Metanephros (tissue), 2 donors: ENCODE measurements at places on chromosomes 1 and 21. TPM values are rescaled to one million over a fixed set of nuclear protein-coding genes. Genes with fewer than 3 reads are reported as not detected.

Gene KCNT2
- total RNA-seq = 16.3 TPM

Gene LCE1A
- total RNA-seq = not detected

Gene GJA8
- total RNA-seq = 0.64 TPM

Gene SLC22A15
- 8.5 TPM for total RNA-seq

Gene PTPN7
- total RNA-seq = 3.0 TPM

Gene FAM76A
- 15.3 TPM for total RNA-seq

Gene TMEM183A
- total RNA-seq = 61.5 TPM

Gene ZBTB7B
- total RNA-seq = 18.6 TPM

Gene CD1B
- not detected for total RNA-seq

Gene TRIM67
- total RNA-seq = 0.47 TPM

Gene PAX7
- 3.3 TPM for total RNA-seq

Gene HSPB7
- total RNA-seq = 7.3 TPM

Gene GJA5
- total RNA-seq = 25.6 TPM

Gene ATP1A4
- 0.76 TPM for total RNA-seq

Gene PYCR2
- 37.7 TPM for total RNA-seq
